ENCODE measurements at places on chromosomes 4 and X. TPM values are rescaled to one million over a fixed set of nuclear protein-coding genes. Genes with fewer than 3 reads are reported as not detected.

HSFX4 gene
- polyA plus RNA-seq: not detected

SLC26A1 gene
- polyA plus RNA-seq: not detected

SOX3 gene
- polyA plus RNA-seq: not detected

BCORL1 gene
- 1.0 TPM for polyA plus RNA-seq

ARHGAP36 gene
- polyA plus RNA-seq: not detected

FGFBP1 gene
- polyA plus RNA-seq: 0.68 TPM

RPS6KA6 gene
- 1.5 TPM for polyA plus RNA-seq

SLC7A11 gene
- 0.50 TPM for polyA plus RNA-seq

COX18 gene
- 8.1 TPM for polyA plus RNA-seq
